ENCODE measurements at places on chromosomes 16 and 17. TPM values are rescaled to one million over a fixed set of nuclear protein-coding genes. Genes with fewer than 3 reads are reported as not detected.

Gene WNT9B
- not detected for total RNA-seq

DNA sequence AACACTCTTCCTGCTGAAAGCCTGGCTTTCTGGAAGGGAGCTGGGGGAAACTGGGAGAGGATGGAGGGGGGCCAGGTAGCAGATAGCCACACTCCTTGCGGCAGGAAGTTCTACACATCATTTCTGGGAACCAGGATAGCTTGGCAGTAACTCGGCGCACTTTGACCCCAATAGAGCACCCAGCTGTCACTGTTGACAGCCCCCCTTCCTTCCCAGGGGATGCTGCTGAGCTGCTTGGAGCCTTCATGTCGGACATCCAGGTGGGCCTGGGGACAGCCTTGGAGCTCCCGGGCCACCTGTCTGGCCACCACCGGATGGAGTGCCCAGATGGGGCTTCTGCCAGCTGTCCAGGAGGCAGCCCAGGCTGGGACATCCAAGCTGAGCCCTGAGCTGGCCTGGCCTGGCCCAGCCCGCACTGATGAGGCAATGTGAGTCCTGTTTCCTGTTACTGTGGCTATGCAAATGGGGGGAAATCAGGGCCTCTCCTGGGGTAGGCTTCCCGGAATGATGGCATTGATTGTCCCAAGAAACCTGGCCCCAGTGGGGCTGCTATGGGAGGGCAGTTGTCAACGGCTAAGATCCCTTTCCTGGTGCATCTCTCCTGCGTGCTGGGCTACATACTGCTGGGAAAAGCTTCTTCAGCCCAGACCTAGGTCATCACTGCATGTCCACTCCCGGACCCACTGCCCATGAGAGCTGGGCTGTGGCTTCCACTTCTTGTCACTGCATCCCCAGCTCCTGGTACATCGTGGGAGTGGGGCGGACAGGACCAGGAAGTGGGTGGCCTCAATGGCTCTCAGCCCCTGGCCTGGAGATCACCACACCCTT lies 50.0 kb downstream of the SOCS1 start:
- peaks cover 37% of the 10 kb centered on the region for H3K4me1 ChIP-seq
- H3K4me3 ChIP-seq: no peak overlapping the region
- H3K36me3 ChIP-seq: peaks cover 26% of the 10 kb centered on the region
- peaks cover 6% of the 10 kb centered on the region for H3K27me3 ChIP-seq
- peak overlapping the region; percentile 15 for H3K27ac ChIP-seq
- peak; percentile 77 for DNase-seq

DNA sequence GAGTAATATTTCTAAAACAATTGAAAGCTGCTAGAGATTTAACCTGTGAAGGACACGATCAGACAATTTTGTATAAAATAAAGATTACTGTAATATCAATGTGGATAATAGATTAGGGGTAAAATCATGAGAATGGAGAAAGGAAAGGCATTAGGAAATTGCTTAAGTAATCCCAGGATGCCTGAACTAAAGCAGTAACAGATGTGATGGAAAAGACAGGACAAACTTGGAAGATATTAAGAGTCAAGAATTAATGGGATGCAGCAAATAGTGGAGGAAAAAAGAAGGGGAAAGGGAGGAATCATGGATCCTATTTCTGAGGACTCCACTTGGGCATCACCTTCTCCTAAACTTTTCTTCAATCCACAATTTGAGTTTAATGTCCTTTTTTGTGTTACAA lies 437.1 kb upstream of the PMFBP1 start:
- H3K4me3 ChIP-seq: no peak overlapping the region
- DNase-seq: no peak
- no peak overlapping the region for H3K27ac ChIP-seq
- H3K27me3 ChIP-seq: no peaks in the 10 kb centered on the region

GRCh38 chr17:17004251-17004996 lies 32.5 kb upstream of the TNFRSF13B start:
- H3K27me3 ChIP-seq: no peaks in the 10 kb centered on the region
- no peak overlapping the region for H3K4me3 ChIP-seq
- DNase-seq: no peak
- H3K36me3 ChIP-seq: no peaks in the 10 kb centered on the region
- no peak overlapping the region for H3K27ac ChIP-seq

DNA sequence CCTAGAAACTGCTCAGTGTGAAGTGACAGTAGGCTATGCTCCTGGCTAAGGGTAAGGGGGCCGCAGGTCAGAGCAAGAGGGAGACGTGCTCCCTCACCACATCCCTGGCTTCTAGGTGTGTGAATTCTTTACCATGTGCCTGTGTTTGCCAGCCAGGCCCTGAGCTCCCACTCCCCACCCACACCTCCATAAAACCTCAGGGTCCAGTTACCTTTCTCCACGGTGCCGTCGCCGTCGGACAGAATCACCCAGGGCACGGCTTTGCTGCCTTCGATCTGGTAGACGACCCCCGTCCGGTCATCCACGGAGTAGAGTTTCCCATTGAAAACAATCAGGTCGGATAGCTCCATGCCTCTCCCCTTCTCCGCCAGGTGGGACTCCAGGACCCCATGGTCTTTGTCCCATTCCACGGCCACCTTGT lies 12.8 kb downstream of the CANT1 start:
- H3K4me1 ChIP-seq: peaks cover 66% of the 10 kb centered on the region

DNA sequence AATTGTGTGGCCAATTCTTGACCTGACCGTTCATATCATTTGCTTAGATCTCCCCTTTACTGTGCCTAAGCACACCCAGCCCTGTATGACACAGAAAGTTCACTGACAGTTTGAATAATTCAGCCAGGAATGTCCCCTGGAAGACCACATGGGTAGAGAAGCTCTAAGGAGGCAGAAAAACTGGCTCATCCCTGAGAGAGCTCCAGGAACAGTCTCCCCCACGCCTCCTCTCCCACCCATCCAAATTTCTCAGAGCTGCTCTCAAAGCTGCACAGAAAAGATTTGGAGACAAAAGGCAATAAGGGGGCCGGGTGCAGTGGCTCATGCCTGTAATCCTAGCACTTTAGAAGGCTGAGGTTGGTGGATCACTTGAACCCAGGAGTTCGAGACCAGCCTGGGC lies 11.2 kb downstream of the PRAC1 start:
- no peaks in the 10 kb centered on the region for H3K36me3 ChIP-seq
- peaks cover 65% of the 10 kb centered on the region for H3K27me3 ChIP-seq
- no peak for DNase-seq
- H3K27ac ChIP-seq: no peak overlapping the region
- H3K4me1 ChIP-seq: no peaks in the 10 kb centered on the region
- no peak overlapping the region for H3K4me3 ChIP-seq

- H3K36me3 ChIP-seq: peaks cover 19% of the 10 kb centered on the region
- no peak for DNase-seq
- H3K4me3 ChIP-seq: peak overlapping the region; percentile 80
- H3K4me1 ChIP-seq: peaks cover 18% of the 10 kb centered on the region
- peaks cover 18% of the 10 kb centered on the region for H3K27me3 ChIP-seq
- no peak overlapping the region for H3K27ac ChIP-seq
Observed at GRCh38 chr16:2341456-2342447, 1.2 kb upstream of the ABCA3 start.

- H3K27ac ChIP-seq: no peak overlapping the region
- peaks cover 21% of the 10 kb centered on the region for H3K27me3 ChIP-seq
- peaks cover 8% of the 10 kb centered on the region for H3K4me1 ChIP-seq
- peaks cover 76% of the 10 kb centered on the region for H3K36me3 ChIP-seq
- no peak overlapping the region for H3K4me3 ChIP-seq
- DNase-seq: no peak
Observed at GRCh38 chr16:87823181-87823929, 46.0 kb downstream of the SLC7A5 start.

- no peaks in the 10 kb centered on the region for H3K27me3 ChIP-seq
- no peaks in the 10 kb centered on the region for H3K36me3 ChIP-seq
- H3K27ac ChIP-seq: no peak overlapping the region
- no peak overlapping the region for H3K4me3 ChIP-seq
- peaks cover 38% of the 10 kb centered on the region for H3K4me1 ChIP-seq
Observed at GRCh38 chr16:10154389-10154788, 27.8 kb downstream of the GRIN2A start.

GRCh38 chr16:51755039-51755501 lies 604.0 kb upstream of the SALL1 start:
- no peaks in the 10 kb centered on the region for H3K36me3 ChIP-seq
- H3K4me3 ChIP-seq: no peak overlapping the region
- H3K4me1 ChIP-seq: no peaks in the 10 kb centered on the region
- H3K27ac ChIP-seq: no peak overlapping the region

Gene HYDIN
- 2.9 TPM for total RNA-seq

- no peak for DNase-seq
- no peak overlapping the region for H3K4me3 ChIP-seq
- no peak overlapping the region for H3K27ac ChIP-seq
- H3K27me3 ChIP-seq: no peaks in the 10 kb centered on the region
- no peaks in the 10 kb centered on the region for H3K4me1 ChIP-seq
Observed at GRCh38 chr17:74814453-74814852, 38.3 kb upstream of the NAT9 start.

DNA sequence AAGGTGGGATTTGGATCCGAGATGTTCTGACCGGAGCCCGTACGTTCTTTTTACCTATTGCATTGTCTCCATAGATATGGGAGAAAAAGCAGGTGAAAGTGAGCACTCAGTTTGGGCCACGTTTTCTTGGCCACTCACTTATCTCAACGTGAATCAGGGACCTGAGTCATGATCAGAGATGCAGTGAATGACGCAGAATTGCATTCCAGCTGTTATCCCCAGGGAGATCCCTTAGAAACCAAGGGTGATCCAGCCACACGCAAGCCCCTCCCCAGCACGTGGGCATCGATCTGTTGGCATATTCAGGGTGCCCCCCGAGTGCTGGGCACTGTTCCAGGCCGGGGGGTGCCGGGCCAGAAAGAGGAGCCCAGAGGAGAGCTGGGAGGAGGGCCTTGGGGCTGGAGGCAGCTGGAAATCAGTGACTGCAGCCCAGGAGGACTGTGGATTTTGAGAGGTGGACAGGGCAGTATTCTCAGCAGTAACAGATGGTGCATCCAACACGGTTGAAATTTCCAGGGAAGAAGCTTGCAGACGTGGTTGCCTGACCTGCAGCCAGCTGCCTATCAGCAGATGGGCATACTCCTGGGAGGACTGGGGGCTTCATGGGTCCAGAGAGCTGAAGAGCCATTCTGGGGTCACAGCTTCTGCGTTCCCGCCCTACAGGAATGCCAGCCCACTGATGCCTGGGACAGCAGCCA lies 87.2 kb upstream of the CACNG5 start:
- H3K27ac ChIP-seq: no peak overlapping the region
- no peak for DNase-seq
- H3K27me3 ChIP-seq: no peaks in the 10 kb centered on the region

- DNase-seq: no peak
- H3K4me1 ChIP-seq: peaks cover 18% of the 10 kb centered on the region
- no peak overlapping the region for H3K4me3 ChIP-seq
- H3K27ac ChIP-seq: no peak overlapping the region
Observed at GRCh38 chr17:75006653-75007052, 5.8 kb upstream of the MRPL58 start.

Gene CISD3
- total RNA-seq: 101 TPM

GRCh38 chr17:8185582-8186445 lies 4.2 kb downstream of the BORCS6 start:
- peaks cover 26% of the 10 kb centered on the region for H3K36me3 ChIP-seq
- H3K4me3 ChIP-seq: no peak overlapping the region
- H3K27ac ChIP-seq: no peak overlapping the region
- DNase-seq: peak; percentile 86
- peaks cover 7% of the 10 kb centered on the region for H3K4me1 ChIP-seq

- H3K27me3 ChIP-seq: no peaks in the 10 kb centered on the region
- H3K4me1 ChIP-seq: no peaks in the 10 kb centered on the region
- H3K36me3 ChIP-seq: no peaks in the 10 kb centered on the region
- peak overlapping the region; percentile 13 for H3K4me3 ChIP-seq
Observed at GRCh38 chr16:68590201-68590994, 51.3 kb downstream of the ZFP90 start.

DNA sequence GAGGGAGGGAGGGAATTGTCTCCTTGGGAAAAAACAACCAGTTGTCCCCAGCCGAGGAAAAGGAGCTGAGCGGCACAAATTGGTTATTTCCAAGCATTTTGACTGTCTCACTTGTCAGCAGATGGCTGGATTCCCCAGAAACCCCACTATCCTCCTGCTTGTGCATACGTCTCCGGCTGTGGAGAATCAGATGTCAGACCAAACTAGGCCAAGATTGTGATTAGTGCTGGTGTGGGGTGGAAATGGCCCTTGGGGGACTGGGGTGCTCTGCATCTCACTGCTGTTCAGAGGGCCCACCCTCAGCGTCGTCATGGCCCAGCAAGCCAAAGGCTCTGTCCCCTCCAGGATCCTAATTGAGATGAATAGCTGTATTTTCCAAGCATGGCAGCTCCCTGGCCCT lies 131.7 kb upstream of the HSBP1 start:
- no peak overlapping the region for H3K27ac ChIP-seq
- no peak for DNase-seq
- no peak overlapping the region for H3K4me3 ChIP-seq

GRCh38 chr16:17339764-17340541 lies 130.8 kb downstream of the XYLT1 start:
- H3K27me3 ChIP-seq: no peaks in the 10 kb centered on the region
- H3K4me1 ChIP-seq: no peaks in the 10 kb centered on the region
- no peak overlapping the region for H3K27ac ChIP-seq
- no peak overlapping the region for H3K4me3 ChIP-seq
- H3K36me3 ChIP-seq: peaks cover 6% of the 10 kb centered on the region
- DNase-seq: peak; percentile 39

- no peak for DNase-seq
- H3K27ac ChIP-seq: no peak overlapping the region
Observed at GRCh38 chr16:48334325-48334724, 50.9 kb downstream of the SIAH1 start.

DNA sequence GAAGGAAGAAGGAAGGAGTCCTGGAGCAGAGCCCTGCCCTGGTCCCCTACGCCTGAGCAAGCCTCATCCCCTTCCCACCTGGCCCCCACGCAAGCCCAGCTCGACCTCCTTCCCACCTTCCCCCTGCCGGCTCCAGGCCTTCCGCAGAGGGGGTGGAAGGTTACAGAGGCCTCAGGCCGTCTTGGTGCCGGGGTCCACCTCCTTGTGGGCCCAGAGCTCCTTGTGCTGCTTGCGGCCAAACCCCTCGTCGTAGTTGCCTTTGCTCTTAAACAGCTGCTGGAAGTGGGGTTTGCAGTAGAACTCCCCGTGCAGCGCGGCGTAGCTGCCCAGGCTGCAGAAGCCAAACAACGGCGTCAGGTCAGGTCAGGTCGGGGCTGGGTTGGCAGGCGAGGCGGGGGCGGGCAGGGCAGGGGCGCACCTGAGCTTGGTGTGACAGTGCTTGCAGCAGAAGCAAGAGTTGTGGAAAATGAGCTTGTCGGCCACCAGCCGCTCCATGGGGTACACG lies 1.5 kb downstream of the LIMD2 start:
- peak overlapping the region; percentile 71 for H3K4me3 ChIP-seq
- no peaks in the 10 kb centered on the region for H3K27me3 ChIP-seq
- H3K27ac ChIP-seq: no peak overlapping the region
- DNase-seq: no peak
- H3K36me3 ChIP-seq: peaks cover 10% of the 10 kb centered on the region
